ENCODE measurements at places on chromosomes 1 and 21. TPM values are rescaled to one million over a fixed set of nuclear protein-coding genes. Genes with fewer than 3 reads are reported as not detected.

- H3K36me3 ChIP-seq, result no peaks in the 10 kb centered on the region
- peaks cover 6% of the 10 kb centered on the region for H3K4me1 ChIP-seq
- no peak overlapping the region for H3K27ac ChIP-seq
- peak; percentile 24 for DNase-seq
These were observed 131.3 kb downstream of the NTPCR start for GRCh38 chr1:233081735-233082134.

DNA sequence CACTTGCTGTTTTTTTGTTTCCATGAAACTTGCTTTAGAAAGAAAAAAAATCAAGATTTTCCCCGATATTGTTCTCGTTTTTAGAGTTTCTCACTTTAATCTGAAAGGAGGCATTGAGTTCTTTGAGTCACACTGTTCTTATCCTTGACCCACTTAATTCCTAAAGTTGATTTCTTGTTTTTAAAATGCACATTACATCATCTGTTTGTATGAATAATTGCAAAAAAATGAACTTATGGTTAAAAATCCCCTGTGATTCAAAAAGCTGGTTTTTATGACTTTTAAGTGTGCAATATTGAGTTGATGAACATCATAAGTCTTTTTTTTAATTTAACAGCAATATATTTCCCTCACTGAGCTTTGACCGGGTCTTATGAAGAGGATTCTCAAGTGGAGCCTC, 131.6 kb downstream of the SNX7 start:
- no peak overlapping the region for H3K4me3 ChIP-seq
- no peaks in the 10 kb centered on the region for H3K36me3 ChIP-seq
- H3K27ac ChIP-seq, result no peak overlapping the region
- DNase-seq, result no peak

GRCh38 chr21:18369115-18369514, 34.5 kb downstream of the TMPRSS15 start:
- H3K4me3 ChIP-seq, result no peak overlapping the region
- no peak for DNase-seq
- no peaks in the 10 kb centered on the region for H3K27me3 ChIP-seq
- no peak overlapping the region for H3K27ac ChIP-seq
- H3K36me3 ChIP-seq, result no peaks in the 10 kb centered on the region

DNA sequence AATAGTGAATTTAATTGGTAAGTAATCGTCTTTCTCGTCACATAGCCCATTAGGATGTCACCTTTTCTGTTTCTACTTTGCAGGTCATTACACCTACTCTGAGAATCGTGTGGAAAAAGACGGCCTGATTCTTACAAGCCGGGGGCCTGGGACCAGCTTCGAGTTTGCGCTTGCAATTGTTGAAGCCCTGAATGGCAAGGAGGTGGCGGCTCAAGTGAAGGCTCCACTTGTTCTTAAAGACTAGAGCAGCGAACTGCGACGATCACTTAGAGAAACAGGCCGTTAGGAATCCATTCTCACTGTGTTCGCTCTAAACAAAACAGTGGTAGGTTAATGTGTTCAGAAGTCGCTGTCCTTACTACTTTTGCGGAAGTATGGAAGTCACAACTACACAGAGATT, 23.3 kb downstream of the PARK7 start:
- no peak overlapping the region for H3K27ac ChIP-seq
- no peaks in the 10 kb centered on the region for H3K4me1 ChIP-seq
- no peaks in the 10 kb centered on the region for H3K27me3 ChIP-seq
- H3K36me3 ChIP-seq, result peaks cover 45% of the 10 kb centered on the region
- H3K4me3 ChIP-seq, result no peak overlapping the region

DNA sequence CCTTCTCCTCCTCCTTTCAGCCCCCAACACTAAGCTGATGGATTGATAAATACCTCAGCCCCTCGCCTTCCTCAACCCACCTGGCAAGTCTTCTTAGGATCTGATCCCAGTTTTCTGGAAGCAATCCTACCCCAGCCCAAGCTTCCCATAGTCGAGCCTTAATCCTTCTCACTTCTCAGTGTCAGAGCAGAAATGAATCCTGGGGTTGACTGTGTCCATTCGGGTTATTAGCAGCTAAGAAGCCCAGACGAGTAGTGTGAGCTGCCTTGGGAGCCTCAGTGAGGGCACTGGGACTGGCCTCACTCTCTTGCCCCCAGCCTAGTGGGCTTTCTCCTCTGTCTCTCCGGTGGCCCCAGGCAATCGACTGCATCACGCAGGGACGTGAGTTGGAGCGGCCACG, 12.4 kb upstream of the PEAR1 start:
- H3K4me3 ChIP-seq, result no peak overlapping the region
- H3K36me3 ChIP-seq, result no peaks in the 10 kb centered on the region
- DNase-seq, result no peak
- peaks cover 19% of the 10 kb centered on the region for H3K4me1 ChIP-seq
- no peaks in the 10 kb centered on the region for H3K27me3 ChIP-seq
- H3K27ac ChIP-seq, result no peak overlapping the region

- DNase-seq, result no peak
- no peaks in the 10 kb centered on the region for H3K27me3 ChIP-seq
- no peaks in the 10 kb centered on the region for H3K36me3 ChIP-seq
- no peaks in the 10 kb centered on the region for H3K4me1 ChIP-seq
- no peak overlapping the region for H3K4me3 ChIP-seq
- H3K27ac ChIP-seq, result no peak overlapping the region
These were observed 40.7 kb downstream of the SLC30A1 start for GRCh38 chr1:211538287-211538686.

- H3K27ac ChIP-seq, result no peak overlapping the region
- H3K36me3 ChIP-seq, result no peaks in the 10 kb centered on the region
- no peaks in the 10 kb centered on the region for H3K4me1 ChIP-seq
- no peaks in the 10 kb centered on the region for H3K27me3 ChIP-seq
- H3K4me3 ChIP-seq, result no peak overlapping the region
These were observed 135.5 kb downstream of the TNFSF18 start for GRCh38 chr1:172915271-172915670.

GRCh38 chr1:174209347-174210187, 50.2 kb downstream of the RABGAP1L start:
- no peak overlapping the region for H3K27ac ChIP-seq
- H3K36me3 ChIP-seq, result no peaks in the 10 kb centered on the region
- H3K27me3 ChIP-seq, result no peaks in the 10 kb centered on the region

DNA sequence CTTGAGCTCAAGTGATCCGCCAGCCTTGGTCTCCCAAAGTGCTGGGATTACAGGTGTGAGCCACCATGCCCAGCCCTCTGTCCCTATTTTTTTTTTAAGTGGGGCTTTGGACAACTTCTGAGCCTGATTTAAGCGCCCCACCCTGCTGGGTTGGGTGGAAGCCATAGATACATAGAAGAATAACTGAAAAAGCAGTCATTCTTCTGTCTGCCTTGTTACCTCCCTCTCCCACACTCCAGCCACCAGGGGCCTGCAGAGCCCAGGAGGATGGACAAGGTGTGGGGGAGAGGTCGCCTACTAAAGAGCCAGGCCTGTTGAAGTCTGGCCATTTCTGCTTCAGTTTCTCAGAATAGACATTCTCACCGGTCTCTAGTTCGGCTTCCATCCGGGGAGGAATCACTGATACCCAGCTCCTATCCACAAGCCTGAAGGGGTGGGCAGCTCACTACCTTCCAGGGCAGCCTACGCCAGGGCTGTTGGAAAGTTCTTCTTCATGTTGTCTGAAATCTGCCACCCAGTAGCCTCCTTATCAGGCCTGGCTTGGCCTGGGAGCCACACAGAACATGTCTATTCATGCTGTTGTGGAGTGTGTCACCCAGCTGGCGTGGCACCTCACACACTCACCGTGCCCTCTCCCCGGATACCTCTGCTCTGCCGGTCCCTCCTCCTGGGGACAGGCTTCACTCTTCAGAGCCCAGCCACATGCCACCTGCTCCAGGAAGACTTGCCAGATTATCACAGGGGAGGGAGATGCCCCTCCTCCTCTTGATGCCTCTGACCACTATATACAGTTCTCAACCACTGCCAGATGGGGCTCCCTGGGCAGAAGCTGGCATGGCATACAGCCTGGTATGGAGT, 27.7 kb downstream of the KNCN start:
- H3K4me1 ChIP-seq, result peaks cover 27% of the 10 kb centered on the region
- H3K27me3 ChIP-seq, result no peaks in the 10 kb centered on the region
- no peak for DNase-seq
- H3K27ac ChIP-seq, result no peak overlapping the region

GRCh38 chr1:207459008-207459407, 4.9 kb downstream of the CR2 start:
- peaks cover 4% of the 10 kb centered on the region for H3K4me1 ChIP-seq
- no peak overlapping the region for H3K27ac ChIP-seq
- H3K27me3 ChIP-seq, result no peaks in the 10 kb centered on the region
- no peak overlapping the region for H3K4me3 ChIP-seq

- no peak for DNase-seq
- no peak overlapping the region for H3K27ac ChIP-seq
- no peak overlapping the region for H3K4me3 ChIP-seq
- H3K4me1 ChIP-seq, result no peaks in the 10 kb centered on the region
These were observed 413.8 kb upstream of the NFIA start for GRCh38 chr1:60668585-60668984.

DNA sequence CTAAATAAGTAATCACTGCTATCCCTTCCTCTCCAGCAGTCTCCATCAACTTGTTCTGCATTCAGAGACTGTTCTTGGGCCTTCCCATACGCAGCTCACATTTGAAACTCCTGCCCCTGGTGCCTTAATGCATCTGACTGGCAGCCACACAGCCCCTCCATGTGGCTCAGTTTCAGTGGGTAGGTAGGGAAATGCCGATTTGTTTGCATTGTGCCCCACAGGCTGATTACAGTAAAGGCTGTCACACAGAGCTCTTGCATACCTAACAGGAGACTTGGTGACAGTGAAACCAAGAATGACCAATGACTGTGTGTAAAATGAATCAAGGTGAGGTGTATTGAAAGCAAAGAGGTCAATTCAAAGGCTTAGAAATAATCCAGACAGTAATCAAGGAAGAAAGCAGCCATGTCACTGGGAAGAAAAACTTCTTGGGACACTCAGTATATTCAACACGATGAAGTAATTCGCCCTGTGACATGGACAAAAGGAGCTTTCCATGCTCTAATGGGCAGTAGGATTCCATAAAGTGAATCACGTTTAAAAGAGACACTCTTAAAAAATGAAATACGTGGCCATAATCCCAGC, 12.7 kb upstream of the B3GALNT2 start:
- no peaks in the 10 kb centered on the region for H3K27me3 ChIP-seq
- no peaks in the 10 kb centered on the region for H3K36me3 ChIP-seq
- no peak for DNase-seq
- H3K4me3 ChIP-seq, result no peak overlapping the region
- H3K4me1 ChIP-seq, result no peaks in the 10 kb centered on the region

The SEMA6C gene
- polyA plus RNA-seq, result 6.7 TPM

The KRTAP7-1 gene
- not detected for polyA plus RNA-seq

The RNF2 gene
- polyA plus RNA-seq, result 7.4 TPM

The RGL1 gene
- 41.3 TPM for polyA plus RNA-seq

The CCDC17 gene
- polyA plus RNA-seq, result 21.3 TPM

The RNF223 gene
- polyA plus RNA-seq, result 2.3 TPM

All from lung (tissue), 17 donors.